ENCODE measurements at places on chromosomes 1 and 21.

DNA sequence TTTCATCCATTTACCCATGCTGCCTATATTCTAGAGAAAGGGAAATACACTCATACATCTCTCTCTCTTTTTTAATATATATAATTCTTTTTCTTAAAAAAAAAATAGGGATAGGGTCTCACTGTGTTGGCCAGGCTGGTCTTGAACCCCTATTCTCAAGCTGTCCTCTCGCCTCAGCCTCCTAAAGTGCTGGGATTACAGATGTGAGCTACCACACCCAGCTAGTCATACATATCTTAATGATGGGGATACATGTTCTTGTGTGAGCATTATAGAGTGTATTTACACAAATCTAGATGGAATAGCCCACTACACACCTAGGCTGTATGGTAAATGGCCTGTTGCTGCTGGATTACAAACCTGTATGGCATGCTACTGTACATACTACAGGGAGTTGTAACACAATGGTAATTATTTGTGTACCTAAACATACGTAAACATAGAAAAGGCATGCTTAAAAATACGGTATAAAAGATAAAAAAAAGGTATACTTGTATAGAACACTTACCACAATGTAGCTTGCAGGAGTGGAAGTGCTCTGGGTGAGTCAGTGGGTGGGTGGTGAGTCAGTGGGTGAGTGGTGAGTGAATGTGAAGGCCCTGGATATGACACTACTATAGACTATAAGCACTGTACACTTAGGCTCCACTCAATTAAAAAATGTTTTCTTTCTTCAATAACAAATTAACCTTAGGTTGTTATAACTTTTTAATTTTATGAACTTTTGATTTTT, 72.9 kb downstream of the IVNS1ABP start:
- ATAC-seq = no peak

GRCh38 chr1:218521414-218522169, 176.5 kb downstream of the TGFB2 start:
- peak; percentile 34 for ATAC-seq

- ATAC-seq = no peak
These were observed 55.6 kb downstream of the PEX14 start for GRCh38 chr1:10530281-10530740.

- no peak for ATAC-seq
These were observed 162.3 kb upstream of the ARHGEF16 start for GRCh38 chr1:3292051-3292722.

GRCh38 chr1:164622068-164622845, 63.3 kb downstream of the PBX1 start:
- no peak for ATAC-seq

Data from gastroesophageal sphincter (tissue), 4 donors.